ENCODE measurements at places on chromosomes 5 and 9. TPM values are rescaled to one million over a fixed set of nuclear protein-coding genes. Genes with fewer than 3 reads are reported as not detected.

Gene TIMD4
- total RNA-seq, result 1.5 TPM

Gene ROPN1L
- 0.22 TPM for total RNA-seq

GRCh38 chr9:109297899-109298298 lies 23.0 kb downstream of the EPB41L4B start:
- DNase-seq, result no peak
- peaks cover 8% of the 10 kb centered on the region for H3K27me3 ChIP-seq
- no peaks in the 10 kb centered on the region for H3K36me3 ChIP-seq
- H3K27ac ChIP-seq, result no peak overlapping the region
- H3K4me1 ChIP-seq, result no peaks in the 10 kb centered on the region
- no peak overlapping the region for H3K4me3 ChIP-seq

Gene PLPP6
- 6.3 TPM for total RNA-seq

DNA sequence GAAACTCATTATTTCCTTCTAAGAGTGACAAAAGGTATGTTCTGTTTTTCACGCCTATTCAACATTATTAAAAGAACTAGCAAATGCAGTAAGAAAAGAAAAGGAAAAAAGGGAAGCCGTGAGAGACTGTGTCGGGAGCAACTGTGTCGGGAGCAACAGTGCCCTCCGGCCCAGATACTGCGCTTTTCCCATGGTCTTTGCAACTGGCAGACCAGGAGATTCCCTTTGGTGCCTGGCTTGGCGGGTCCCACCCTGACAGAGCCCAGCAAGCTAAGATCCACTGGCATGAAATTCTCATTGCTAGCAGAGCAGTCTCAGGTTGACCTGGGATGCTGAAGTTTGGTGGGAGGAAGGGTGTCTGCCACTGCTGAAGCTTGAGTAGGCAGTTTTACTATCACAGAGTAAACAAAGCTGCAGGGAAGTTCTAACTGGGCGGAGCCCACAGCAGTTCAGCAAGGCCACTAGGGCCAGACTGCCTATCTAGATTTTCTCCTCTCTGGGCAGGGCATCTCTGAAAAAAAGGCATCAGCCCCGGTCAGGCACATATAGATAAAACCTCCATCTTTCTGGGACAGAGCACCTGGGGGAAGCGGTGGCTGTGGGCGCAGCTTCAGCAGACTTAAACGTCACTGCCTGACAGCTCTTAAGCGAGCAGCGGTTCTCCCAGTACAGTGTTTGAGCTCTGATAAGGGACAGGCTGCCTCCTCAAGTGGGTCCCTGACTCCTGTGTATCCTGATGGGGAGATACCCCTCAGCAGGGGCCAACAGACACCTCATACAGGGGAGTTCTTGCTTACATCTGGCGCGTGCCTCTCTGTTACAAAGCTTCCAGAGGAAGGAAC lies 1237.4 kb upstream of the CDH18 start:
- no peak overlapping the region for H3K27ac ChIP-seq
- no peaks in the 10 kb centered on the region for H3K4me1 ChIP-seq
- no peak for DNase-seq
- H3K4me3 ChIP-seq, result no peak overlapping the region
- no peaks in the 10 kb centered on the region for H3K36me3 ChIP-seq
- no peaks in the 10 kb centered on the region for H3K27me3 ChIP-seq

Gene PCDHGA9
- not detected for total RNA-seq

Gene FYB1
- total RNA-seq, result 75.9 TPM

Gene SMU1
- 27.5 TPM for total RNA-seq

Gene EGFL7
- 0.95 TPM for total RNA-seq
